ENCODE measurements at places on chromosomes 13 and 19. TPM values are rescaled to one million over a fixed set of nuclear protein-coding genes. Genes with fewer than 3 reads are reported as not detected.

GRCh38 chr19:40613690-40614621, 12.8 kb downstream of the LTBP4 start:
- H3K36me3 ChIP-seq = peaks cover 13% of the 10 kb centered on the region
- peak overlapping the region; percentile 74 for H3K27ac ChIP-seq
- peak overlapping the region; percentile 91 for H3K4me3 ChIP-seq

- no peak overlapping the region for H3K4me3 ChIP-seq
- no peak overlapping the region for H3K27ac ChIP-seq
- H3K36me3 ChIP-seq = no peaks in the 10 kb centered on the region
- no peaks in the 10 kb centered on the region for H3K4me1 ChIP-seq
- DNase-seq = no peak
Measured at GRCh38 chr13:74438901-74439300, 304.7 kb upstream of the KLF12 start.

DNA sequence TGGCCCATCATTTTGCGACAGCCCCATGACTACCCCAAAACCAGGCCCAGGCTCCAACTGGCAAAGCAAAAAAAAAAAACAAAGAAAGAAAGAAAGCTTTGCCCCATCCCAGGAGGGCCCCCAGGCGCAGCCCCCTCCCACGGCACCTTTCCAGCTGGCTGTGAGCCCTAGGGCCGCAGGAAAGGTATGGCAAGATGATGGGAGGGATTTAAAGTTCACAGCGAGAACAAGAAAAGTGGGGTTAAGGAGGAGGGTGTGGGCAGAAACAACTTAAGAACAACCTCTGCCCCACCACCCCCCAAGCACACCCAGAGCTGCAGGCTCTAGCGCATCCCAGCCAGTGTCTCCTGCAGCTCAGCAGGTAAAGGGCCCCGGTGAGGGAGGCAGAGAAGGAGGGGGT, at the start of gene CYP2F1:
Gene CYP2F1, plus strand, starts transcription at position 301 of the 400 bp plus-strand sequence. CDS start 1,757 bp downstream, outside the sequence.
- no peaks in the 10 kb centered on the region for H3K36me3 ChIP-seq
- H3K27me3 ChIP-seq = peaks cover 31% of the 10 kb centered on the region

DNA sequence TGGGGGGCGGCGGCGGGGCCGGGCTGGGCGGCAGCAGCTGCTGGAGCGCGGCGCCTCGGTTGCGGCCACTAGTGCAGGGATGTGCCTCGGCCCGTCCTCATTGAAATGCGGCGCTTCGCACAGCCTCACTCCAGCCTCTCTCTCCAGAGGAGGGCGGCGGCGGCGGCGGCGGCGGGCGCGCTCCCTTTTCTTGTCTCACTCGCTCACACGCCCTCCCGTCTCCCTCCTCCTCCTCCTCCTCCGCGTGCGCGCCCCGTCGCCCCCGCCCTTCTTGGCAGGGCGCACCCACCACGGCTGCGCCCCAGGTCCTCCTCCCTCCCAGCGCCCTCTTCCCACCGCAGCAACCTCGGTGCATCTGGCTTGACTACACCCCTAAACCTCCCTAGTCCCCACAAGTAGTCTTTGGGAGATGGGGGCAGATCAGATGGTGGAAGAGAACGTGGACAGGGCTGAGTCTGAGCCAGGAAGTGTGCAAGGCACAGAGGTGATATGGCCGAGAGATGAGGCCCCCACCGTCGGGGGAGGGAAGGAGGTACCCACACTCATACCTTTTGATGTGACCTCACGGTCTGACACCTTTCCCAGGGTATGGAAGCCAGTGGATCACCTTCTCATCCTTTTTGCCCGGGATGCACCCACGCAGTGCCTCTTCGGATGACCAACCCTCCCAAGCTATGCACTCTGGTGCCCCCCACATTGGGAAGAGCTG, at the start of gene DCLK1:
Gene DCLK1, minus strand, starts transcription at position 161 of the 709 bp plus-strand sequence.
- peaks cover 13% of the 10 kb centered on the region for H3K4me1 ChIP-seq
- H3K27ac ChIP-seq = peak within 1 kb of the TSS; percentile 31
- H3K36me3 ChIP-seq = no peaks in the 10 kb centered on the region
- H3K4me3 ChIP-seq = peak within 1 kb of the TSS; percentile 92
- DNase-seq = peak; percentile 75
- H3K27me3 ChIP-seq = peaks cover 84% of the 10 kb centered on the region

DNA sequence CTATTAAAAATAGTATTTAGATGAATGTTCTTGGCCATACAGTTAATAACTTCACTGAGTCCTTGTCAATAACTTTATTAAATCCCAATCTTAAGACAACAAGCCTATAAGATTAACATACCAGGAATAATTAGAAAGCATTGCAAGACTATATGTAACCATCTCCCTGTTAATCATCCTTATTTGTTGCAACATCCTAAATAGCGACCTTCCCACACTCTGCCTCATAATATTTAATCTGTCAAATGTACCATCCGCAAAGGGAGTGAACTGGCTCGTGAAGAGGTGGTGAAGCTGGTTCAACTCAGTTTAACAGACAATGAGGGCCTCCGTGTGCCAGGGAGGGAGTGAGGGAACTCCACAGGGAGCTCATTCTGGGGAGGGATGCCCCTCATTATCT, 33.9 kb downstream of the KL start:
- no peaks in the 10 kb centered on the region for H3K36me3 ChIP-seq
- no peak for DNase-seq
- H3K27me3 ChIP-seq = no peaks in the 10 kb centered on the region
- H3K4me3 ChIP-seq = no peak overlapping the region
- peaks cover 4% of the 10 kb centered on the region for H3K4me1 ChIP-seq
- no peak overlapping the region for H3K27ac ChIP-seq

- H3K36me3 ChIP-seq = no peaks in the 10 kb centered on the region
- DNase-seq = no peak
- no peaks in the 10 kb centered on the region for H3K4me1 ChIP-seq
- H3K27me3 ChIP-seq = peaks cover 6% of the 10 kb centered on the region
- H3K4me3 ChIP-seq = no peak overlapping the region
Measured at GRCh38 chr13:31556376-31556775, 182.9 kb upstream of the RXFP2 start.

DNA sequence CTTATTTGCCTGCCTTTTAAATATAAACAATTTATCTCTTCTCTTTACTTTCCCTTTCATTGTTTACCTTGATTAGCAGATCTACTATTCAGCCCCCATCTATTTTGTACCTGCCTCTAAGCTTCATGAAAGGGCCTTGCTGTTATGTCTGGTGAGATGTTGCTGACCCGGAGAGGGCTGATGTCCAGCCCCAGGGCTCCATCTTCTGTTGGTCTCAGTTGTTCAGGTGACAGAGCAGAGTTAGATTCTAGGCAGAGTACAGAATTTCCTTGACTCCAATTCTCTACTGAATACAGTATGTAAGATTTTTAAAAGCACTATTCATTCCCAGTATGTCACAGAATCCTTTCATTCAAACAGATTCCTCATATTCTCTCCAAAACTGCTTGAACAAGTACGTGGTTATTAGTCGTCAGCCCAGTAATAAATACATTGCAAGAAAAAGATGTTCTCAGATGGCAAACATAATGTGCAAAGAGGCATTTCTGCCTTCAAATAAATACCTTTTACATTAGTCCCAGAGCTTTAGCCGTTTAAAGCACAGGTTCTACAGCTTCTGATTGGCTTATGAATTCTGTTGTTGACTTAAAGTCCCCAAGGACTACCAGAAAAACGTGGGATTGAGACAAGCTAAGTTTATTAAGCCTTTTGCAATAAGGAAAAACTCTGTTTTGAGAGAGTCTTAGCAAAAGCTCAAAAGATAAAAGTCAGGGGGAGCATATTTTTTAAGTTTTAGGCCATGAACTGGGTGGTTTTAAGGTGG, 159.1 kb downstream of the GPC5 start:
- H3K36me3 ChIP-seq = no peaks in the 10 kb centered on the region
- H3K4me1 ChIP-seq = no peaks in the 10 kb centered on the region
- H3K27me3 ChIP-seq = no peaks in the 10 kb centered on the region
- no peak overlapping the region for H3K4me3 ChIP-seq
- H3K27ac ChIP-seq = no peak overlapping the region

DNA sequence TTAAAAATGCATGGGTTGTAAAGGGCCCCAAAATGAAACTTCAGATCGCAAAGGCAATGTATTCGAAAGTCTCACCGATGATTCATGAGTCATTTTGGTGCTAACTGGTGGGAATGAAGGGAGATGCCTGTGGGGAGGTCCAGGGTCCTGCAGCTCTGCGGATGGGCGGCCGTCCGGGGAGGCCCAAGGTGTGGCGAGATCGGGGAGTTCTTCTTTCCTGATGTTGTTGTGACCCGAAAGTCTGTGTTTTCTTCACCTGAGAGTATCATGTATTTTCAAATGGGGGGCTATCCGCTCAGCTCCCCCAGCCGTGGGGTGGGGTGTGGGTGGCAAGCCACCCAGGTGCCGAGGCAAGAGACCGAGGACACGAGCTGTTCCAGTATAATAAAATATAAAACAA, 36.5 kb downstream of the TFDP1 start:
- no peak overlapping the region for H3K27ac ChIP-seq
- no peak overlapping the region for H3K4me3 ChIP-seq
- DNase-seq = no peak
- H3K27me3 ChIP-seq = no peaks in the 10 kb centered on the region
- peaks cover 9% of the 10 kb centered on the region for H3K4me1 ChIP-seq

DNA sequence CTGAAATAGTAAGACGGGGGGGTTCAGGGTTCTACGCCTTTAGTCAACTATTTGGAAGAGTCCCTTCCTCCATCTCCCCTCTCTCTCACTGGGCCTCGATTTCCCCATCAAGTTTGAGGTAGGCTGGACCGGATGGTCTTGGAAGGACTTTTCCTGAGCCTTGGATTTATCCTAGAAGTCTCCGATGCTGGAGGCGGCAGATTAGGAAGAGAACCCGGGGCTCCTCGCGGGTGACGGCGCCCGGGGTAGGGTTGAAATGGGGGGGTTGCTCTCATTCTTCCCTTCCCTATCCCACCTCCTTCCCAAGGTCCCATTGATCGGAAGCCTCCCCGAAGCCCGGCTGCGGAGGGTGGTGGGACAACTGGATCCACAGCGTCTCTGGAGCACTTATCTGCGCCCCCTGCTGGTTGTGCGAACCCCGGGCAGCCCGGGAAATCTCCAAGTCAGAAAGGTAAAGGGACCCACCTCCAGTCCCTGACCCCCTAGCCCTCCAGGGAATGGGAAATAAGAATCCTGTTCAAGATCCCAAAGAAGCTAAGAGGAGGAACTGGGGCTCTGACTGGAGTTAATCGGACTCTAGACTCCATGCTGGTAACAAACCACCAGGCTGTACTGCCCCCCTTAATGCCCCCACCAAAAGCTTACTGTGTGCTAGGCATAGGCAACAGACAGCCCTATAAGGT, 781 bp downstream of the QPCTL start:
- H3K36me3 ChIP-seq = peaks cover 8% of the 10 kb centered on the region
- peak overlapping the region; percentile 98 for H3K4me3 ChIP-seq
- H3K27me3 ChIP-seq = no peaks in the 10 kb centered on the region
- DNase-seq = peak; percentile 87
- peaks cover 12% of the 10 kb centered on the region for H3K4me1 ChIP-seq

Gene KCNC3
- 9.5 TPM for total RNA-seq

All from type B pancreatic cell (in vitro differentiated cells).